ENCODE measurements at places on chromosomes 12 and 14.

GRCh38 chr14:36955967-36956366 is 216.4 kb downstream of the SLC25A21 start:
- DNase-seq = no peak

DNA sequence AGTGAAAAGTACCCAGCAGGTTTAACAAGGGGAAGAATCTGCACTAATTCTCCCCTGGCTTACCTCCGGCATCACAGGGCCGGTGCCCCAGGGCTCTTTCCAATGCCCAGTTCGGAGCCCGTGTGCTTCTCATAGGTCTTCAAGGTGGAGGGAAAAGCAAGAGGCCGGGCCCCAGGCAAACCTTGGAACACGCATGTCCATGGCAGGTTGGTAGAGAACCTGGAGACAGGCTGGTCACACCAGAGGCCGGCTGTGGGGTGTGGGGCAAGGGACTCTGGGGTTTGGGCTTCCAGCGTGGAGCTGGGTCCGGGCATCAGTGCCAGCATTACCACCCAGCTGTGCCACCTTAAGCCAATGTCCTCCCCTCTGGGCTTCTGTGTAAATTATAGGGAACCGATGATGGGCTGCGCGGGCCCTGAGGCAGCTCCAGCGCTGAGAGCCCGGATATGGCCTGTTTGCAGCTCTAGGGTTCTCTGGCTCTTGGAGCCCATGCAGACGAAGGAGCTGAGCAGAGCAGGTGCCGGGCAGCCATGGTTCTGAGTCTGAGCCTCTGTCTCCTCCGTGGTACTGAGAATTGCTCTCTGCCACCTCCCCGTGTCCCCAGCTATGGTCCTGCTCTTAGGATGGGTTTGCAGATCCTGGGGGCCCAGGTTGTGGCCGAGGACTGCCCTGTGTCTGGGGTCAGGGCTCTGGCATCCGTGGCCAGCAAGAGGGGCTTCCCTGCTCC is 197.0 kb upstream of the C14orf180 start:
- DNase-seq = no peak

DNA sequence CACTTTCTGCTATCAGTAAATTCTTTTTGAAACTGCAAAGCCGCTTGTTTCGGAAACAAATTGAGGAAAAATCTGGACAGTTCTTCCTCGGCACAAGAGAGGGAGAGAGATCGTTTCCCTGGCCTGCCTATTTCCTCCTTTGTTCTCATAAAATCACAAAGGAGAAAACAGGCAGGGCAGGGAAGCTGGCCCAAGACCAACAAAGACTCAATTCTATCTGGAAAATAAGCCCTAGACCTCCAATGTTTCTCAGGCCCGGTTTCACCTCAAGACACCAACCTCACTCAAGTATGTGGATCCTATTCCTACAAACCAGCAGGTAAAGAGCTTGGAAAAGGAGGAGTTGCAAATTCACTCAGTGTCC is 19.5 kb downstream of the DICER1 start:
- no peak for DNase-seq

- no peak for DNase-seq
These were observed 545 bp downstream of the SMARCC2 start for GRCh38 chr12:56188778-56189098.

DNA sequence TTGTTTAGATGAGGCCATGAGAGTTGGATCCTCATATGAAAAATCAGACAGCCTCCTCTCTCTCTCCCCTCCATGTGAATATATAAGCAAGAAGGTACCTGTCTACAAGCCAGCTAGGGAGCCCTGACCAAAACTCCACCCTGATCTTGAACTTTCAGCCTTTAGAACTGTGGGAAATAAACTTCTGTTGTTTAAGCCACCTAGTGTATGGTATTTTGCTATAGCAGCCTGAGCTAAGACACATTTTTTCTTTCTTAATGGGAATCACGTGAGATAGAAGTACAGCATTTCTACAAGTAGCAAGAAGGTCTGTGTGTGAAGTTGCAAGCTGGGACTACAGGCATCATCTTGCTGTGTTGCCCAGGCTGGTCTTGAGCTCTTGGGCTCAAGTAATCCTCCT is 16.3 kb upstream of the ABHD12B start:
- DNase-seq = no peak

- no peak for DNase-seq
These were observed 98.8 kb downstream of the EXOC5 start for GRCh38 chr14:57169901-57170300.

DNA sequence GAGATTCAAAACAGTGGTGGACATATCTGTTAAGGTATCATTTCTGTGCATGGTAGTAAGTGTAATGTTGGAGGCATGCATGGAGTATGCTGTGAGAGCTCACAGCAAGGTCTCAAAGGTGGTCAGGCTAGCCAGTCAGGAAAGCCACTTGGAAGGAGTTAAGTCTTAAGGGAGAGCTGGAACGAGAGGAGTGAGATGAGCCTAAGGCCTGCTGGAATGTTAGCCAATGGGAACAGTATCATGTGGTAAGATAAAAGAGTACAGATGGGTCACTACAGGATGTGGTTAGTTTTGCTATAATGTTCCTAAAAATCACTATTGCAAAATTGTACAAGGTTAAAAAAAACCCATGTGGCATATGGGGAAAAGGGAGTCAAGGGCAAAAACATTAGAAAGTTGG is 311.7 kb upstream of the E2F7 start:
- no peak for DNase-seq

DNA sequence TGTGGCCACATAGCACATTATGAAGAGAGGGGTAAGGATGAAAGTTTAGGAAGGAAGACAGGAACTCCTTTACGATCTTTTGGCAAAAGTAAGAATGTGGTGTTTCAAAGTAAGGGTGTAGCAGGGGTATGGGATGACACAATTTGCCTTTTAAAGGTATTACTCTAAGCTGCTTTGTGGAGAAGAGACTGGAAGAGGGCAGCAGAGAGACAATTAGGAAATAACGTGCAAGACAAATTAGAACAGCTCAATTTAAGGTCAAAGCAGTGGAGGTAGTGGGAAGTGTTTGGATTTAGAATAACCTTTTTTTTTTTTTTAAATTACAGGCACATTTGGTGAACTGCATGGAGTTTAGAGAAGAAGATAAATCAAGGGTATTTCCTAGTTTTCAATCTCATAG is 342.6 kb downstream of the NOVA1 start:
- DNase-seq = no peak

- DNase-seq = no peak
These were observed 21.1 kb downstream of the GYS2 start for GRCh38 chr12:21583587-21583986.

GRCh38 chr12:23614280-23614679 is 335.2 kb downstream of the SOX5 start:
- no peak for DNase-seq

- DNase-seq = no peak
These were observed 15.2 kb downstream of the NACA start for GRCh38 chr12:56709759-56710376.

- DNase-seq = no peak
These were observed 61.2 kb downstream of the NOC4L start for GRCh38 chr12:132205271-132206045.

GRCh38 chr14:36056845-36057244 is 119.7 kb downstream of the PTCSC3 start:
- no peak for DNase-seq

- DNase-seq = no peak
These were observed 22.4 kb downstream of the SLC7A8 start for GRCh38 chr14:23160924-23161522.

GRCh38 chr12:110379631-110380030 is 23.9 kb downstream of the ANAPC7 start:
- DNase-seq = no peak

- DNase-seq = no peak
These were observed 6.4 kb downstream of the MBD6 start for GRCh38 chr12:57528831-57529555.

DNA sequence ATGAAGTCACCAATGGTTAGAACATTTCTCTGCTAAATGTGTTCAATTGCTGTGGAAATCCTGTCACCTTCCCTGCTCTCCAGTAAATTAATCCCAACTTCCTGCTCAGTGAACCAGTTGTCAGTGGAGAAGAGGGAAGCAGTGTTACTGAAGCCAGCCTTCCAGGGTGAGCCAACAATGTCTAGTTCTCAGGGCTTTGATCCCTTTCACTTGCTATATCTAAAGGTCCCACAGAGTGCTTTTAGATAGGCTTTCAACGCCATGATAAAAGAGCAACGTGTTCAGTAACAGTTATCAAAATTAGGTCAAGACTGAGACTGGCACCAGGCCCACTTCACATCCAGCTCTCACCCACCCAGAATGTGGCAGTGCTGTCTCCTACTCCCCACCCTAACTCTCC is 139.7 kb downstream of the KCNH5 start:
- no peak for DNase-seq

DNA sequence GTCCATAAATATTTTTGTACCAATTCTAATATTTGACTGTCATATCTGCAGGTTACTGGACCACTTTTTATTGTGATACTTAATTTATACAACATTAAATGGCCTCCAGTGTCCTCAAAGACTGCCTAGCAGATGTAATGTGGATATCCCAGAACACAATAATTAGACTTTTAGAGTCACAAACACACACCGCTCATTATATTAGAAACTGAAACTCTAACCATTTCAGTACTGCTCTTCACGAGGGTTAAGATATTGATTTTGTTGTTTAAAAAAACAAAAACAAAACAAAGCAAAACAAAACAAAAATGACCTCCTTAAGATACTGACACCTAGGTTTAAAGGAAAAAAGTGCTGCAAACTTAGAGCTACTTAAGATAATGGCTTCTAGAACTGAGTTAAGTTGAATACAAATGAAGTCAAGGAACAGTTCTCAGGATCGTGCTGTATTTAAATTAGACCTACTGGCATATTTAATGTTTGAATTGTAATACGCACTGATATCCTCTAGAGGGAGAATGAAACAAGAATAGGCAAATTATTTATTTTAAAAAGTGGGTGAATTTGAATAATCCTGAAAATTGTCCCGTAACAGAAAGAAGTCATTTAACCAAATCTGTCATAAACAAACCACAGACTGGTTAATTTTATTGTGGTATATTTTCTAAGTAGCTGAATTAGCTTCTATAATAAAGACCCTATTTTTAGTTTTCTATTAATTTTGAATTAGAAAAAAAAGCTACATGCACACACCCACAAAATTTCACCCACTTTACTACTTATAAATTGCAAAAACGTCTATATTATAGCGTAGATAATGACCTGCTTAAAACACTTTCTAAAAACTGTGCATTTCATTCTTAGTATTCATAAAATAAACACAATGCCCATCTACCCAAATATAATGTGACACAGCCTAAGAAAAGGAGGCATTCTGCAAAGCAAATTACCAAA is 395.2 kb upstream of the DCN start:
- peak; percentile 39 for DNase-seq

DNA sequence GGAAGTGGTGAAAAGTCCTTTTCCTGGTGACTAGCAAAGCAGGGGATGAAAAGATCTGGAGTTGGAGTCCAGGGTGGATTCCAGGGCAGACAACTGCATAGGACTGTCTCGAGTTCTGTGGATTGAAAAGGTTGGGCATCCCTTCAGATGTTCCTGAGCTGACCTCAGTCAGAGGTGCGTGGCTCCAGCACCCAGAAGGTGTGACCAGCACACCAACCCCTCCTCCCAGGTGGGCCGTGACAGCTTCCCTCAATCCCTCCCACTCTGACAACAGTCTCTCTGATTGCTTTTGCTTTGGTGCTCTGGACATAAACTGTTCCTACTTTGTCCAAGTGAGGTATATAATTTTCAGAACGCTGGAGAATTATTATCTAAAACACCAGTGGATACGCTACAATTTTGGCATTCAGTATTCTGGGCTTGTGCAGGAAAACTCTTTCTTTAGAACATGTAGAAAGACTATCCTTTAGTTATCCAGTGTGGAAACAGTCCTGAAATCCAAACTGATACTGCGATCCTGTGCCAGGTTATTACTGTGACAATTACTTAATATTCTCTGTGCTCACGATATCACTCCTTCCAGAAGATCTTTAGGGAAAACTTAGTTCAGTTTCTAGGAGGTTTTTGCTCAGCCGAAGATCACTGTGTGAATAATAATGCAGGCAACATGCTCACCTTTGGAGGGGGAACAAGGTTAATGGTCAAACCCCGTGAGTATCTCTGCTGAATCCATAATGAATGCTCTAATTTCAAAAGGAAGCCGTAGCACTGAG is 87.9 kb downstream of the DAD1 start:
- no peak for DNase-seq

- no peak for DNase-seq
These were observed 102.8 kb upstream of the RASSF8 start for GRCh38 chr12:25855716-25856115.

- no peak for DNase-seq
These were observed 31.7 kb downstream of the RTRAF start for GRCh38 chr14:52020866-52021717.

DNA sequence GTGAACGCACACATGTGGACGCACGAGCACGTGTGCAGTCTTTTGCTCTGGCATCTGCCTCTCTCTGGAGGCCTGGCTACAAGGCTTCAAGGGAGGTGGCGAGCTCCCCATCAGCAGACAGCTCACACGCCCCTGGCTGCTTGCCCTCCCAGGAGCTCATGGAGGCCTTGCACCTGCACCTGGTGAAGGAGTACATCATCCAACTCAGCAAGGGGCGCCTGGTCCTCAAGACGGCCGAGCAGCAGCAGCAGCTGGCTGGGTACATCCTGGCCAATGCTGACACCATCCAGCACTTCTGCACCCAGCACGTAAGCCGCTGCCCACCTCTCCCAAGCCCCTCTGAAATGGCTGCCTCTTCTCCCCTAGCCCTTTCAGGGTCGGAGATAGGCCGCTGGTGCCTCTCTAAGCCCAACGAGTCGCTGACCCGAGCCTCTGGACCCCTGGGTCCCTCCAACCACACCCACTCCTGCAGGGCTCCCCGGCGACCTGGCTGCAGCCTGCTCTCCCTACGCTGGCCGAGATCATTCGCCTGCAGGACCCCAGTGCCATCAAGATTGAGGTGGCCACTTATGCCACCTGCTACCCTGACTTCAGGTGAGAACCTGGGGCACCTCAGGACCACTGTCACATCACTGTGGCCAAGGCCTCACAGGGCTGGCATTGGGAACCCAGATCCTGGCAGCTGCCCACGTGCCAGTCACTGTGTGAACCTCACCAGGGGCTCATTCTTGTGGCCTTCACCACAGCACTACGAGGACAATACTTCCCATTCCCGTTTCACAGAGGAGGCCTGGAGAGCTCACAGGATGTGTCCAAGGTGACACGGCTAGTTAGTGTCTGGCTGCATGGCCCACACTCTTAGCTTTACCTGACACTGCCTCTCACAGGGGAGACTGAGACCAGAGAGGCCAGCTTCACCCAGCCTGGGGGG is 10.2 kb downstream of the TNFAIP2 start:
- DNase-seq = no peak

GRCh38 chr12:127773520-127773919 is 493.4 kb upstream of the TMEM132C start:
- peak; percentile 30 for DNase-seq

DNA sequence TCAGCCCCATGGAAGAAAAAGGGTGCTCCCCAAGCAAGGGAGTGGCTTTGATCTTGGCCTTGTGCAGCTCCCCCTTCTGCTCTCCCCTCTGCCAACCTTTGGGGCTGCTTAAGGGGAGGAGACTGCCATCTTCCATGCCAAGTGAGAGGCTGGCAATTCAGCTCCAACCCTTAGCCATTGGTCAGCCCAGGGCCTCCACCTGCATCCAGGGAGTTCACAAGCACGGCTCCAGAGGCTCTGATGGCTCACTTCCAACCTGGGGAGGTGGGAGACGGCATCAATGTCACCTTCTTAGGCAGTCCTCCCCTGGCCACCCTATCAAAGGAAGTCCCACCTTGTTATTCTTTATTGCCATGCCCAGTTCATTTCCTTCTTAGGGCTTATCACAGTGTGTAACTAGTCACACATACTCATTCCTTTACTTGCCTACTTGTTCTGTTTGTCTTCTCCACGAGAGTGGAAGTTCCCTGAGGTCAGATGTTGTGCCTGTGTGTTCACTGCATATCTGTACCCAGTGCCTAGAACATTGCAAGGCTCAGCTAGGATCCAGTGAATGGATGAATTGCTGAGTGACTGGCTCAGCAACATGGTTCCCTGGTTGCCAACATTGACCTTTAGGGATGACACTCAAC is 5.0 kb downstream of the HDAC7 start:
- DNase-seq = no peak

Measured in NCI-H524 treated with DMSO at 0.1 percent for 48 hours (cell line).